ENCODE measurements at places on chromosomes 3 and 15.

GRCh38 chr3:124856677-124857076 lies 30.5 kb downstream of the ITGB5 start:
- no peak overlapping the region for H3K4me3 ChIP-seq
- no peak overlapping the region for H3K27ac ChIP-seq
- peaks cover 11% of the 10 kb centered on the region for H3K4me1 ChIP-seq
- no peak for DNase-seq
- H3K36me3 ChIP-seq: no peaks in the 10 kb centered on the region
- H3K27me3 ChIP-seq: no peaks in the 10 kb centered on the region

GRCh38 chr3:5267889-5268288 lies 80.4 kb downstream of the EDEM1 start:
- no peak overlapping the region for H3K27ac ChIP-seq
- H3K27me3 ChIP-seq: no peaks in the 10 kb centered on the region
- no peaks in the 10 kb centered on the region for H3K36me3 ChIP-seq
- no peaks in the 10 kb centered on the region for H3K4me1 ChIP-seq

- no peaks in the 10 kb centered on the region for H3K4me1 ChIP-seq
- DNase-seq: no peak
- H3K4me3 ChIP-seq: no peak overlapping the region
- H3K27me3 ChIP-seq: no peaks in the 10 kb centered on the region
- H3K27ac ChIP-seq: no peak overlapping the region
Observed at GRCh38 chr3:18370672-18371071, 54.5 kb downstream of the SATB1 start.

GRCh38 chr3:58540176-58540858 lies 3.3 kb upstream of the ACOX2 start:
- H3K27me3 ChIP-seq: no peaks in the 10 kb centered on the region
- H3K36me3 ChIP-seq: no peaks in the 10 kb centered on the region
- H3K4me3 ChIP-seq: no peak overlapping the region
- H3K4me1 ChIP-seq: no peaks in the 10 kb centered on the region
- H3K27ac ChIP-seq: no peak overlapping the region
- DNase-seq: no peak

- H3K27me3 ChIP-seq: peaks cover 5% of the 10 kb centered on the region
- DNase-seq: no peak
- H3K36me3 ChIP-seq: no peaks in the 10 kb centered on the region
- H3K4me1 ChIP-seq: peaks cover 2% of the 10 kb centered on the region
- no peak overlapping the region for H3K27ac ChIP-seq
Observed at GRCh38 chr3:48848816-48849515, 1.3 kb upstream of the PRKAR2A start.

GRCh38 chr15:70584838-70585706 lies 178.3 kb downstream of the UACA start:
- H3K4me3 ChIP-seq: peak overlapping the region; percentile 43
- DNase-seq: peak; percentile 41
- H3K4me1 ChIP-seq: peaks cover 4% of the 10 kb centered on the region

GRCh38 chr3:43194490-43195114 lies 88.7 kb upstream of the POMGNT2 start:
- no peaks in the 10 kb centered on the region for H3K4me1 ChIP-seq
- H3K27ac ChIP-seq: no peak overlapping the region
- DNase-seq: no peak
- no peak overlapping the region for H3K4me3 ChIP-seq
- no peaks in the 10 kb centered on the region for H3K36me3 ChIP-seq
- no peaks in the 10 kb centered on the region for H3K27me3 ChIP-seq

- no peak for DNase-seq
- no peaks in the 10 kb centered on the region for H3K4me1 ChIP-seq
- no peak overlapping the region for H3K4me3 ChIP-seq
- H3K36me3 ChIP-seq: no peaks in the 10 kb centered on the region
- peaks cover 2% of the 10 kb centered on the region for H3K27me3 ChIP-seq
- H3K27ac ChIP-seq: no peak overlapping the region
Observed at GRCh38 chr15:99963976-99964375, 230.7 kb upstream of the LYSMD4 start.

DNA sequence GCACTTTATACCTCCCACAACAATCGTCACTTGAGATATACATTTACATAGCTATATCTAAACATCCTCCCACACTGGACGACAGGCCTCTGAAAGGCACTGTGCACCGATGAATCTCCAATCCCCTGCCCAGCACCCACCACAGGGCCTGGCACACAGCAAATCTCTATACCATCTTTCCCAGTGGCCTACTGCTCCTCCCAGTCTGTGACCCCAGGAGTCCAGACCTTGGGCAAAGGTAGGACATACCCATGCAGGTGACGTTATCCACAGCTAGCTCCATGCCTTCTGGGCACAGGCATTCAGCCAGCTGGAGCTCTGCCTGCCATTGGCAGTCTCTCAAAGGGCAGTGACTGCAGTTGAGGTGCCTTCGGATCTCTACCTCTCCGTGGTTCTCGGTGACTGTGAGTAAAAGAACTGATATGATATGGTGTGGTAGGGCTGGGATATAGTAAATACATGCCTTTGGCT lies 5.8 kb downstream of the LTK start:
- no peaks in the 10 kb centered on the region for H3K36me3 ChIP-seq
- H3K4me3 ChIP-seq: no peak overlapping the region
- H3K27me3 ChIP-seq: peaks cover 87% of the 10 kb centered on the region
- peaks cover 13% of the 10 kb centered on the region for H3K4me1 ChIP-seq

GRCh38 chr3:23826382-23827064 lies 20.8 kb downstream of the UBE2E1 start:
- H3K4me3 ChIP-seq: no peak overlapping the region
- no peaks in the 10 kb centered on the region for H3K27me3 ChIP-seq
- no peak for DNase-seq

DNA sequence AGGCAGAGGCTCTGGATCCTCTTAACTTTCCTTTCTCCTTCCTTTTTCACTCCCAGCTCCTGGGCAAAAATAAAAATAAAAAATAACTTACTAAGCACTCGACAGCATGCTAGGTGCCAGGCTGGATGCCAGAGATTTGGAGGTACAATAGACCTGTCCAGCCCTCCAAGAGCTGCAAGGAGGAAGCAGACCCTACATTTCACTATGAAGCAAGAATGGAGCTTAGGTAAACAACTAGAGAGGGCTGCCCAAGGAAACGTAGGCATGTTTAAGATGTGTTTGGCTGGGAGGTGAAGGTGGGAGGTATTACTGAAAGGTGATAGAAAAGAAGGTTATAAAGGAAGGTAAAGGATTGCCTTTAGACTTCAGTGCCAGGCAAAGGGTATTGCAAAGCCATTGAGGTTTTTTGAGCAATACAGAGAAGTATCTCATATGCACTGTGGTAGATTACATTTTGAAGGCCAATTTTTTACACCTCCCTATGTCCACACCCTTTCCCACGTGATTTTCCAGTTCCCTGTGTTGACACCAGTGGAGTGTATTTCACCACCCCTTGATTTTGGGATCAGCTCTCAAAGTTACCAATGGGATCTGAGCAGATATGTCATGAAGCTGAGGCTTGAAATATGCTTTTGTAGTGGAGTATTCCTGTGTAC lies 69.1 kb downstream of the DCLK3 start:
- H3K27ac ChIP-seq: no peak overlapping the region
- H3K36me3 ChIP-seq: no peaks in the 10 kb centered on the region

GRCh38 chr3:134081211-134081610 lies 51.5 kb upstream of the SLCO2A1 start:
- no peaks in the 10 kb centered on the region for H3K4me1 ChIP-seq
- H3K4me3 ChIP-seq: no peak overlapping the region
- H3K27ac ChIP-seq: no peak overlapping the region

DNA sequence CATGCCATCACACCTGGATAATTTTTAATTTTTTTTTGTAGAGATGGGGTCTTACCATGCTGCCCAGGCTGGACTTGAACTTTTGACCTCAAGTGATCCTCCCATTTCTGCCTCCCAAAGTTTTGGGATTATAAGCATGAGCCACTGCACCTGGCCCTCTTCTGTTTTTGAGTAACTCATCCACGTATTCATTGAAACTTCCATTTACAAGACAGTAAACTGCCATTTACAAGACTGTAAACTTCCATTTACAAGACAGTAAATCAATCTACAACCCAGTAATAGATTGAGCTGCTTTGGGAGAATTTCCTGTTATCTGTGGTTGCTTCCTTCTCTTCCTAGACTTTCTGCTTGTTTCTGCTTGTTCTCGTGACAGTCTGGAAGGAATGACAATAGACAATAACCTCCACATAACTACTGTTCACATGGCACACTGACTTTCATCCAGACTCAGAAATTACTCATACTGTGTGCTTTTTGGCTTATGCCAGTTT lies 114.7 kb upstream of the CCNL1 start:
- H3K27me3 ChIP-seq: no peaks in the 10 kb centered on the region
- H3K27ac ChIP-seq: no peak overlapping the region
- DNase-seq: peak; percentile 3
- no peaks in the 10 kb centered on the region for H3K36me3 ChIP-seq
- no peaks in the 10 kb centered on the region for H3K4me1 ChIP-seq

GRCh38 chr3:60650171-60650570 lies 601.1 kb downstream of the FHIT start:
- no peak overlapping the region for H3K4me3 ChIP-seq
- no peaks in the 10 kb centered on the region for H3K4me1 ChIP-seq
- no peaks in the 10 kb centered on the region for H3K36me3 ChIP-seq
- no peak overlapping the region for H3K27ac ChIP-seq
- DNase-seq: no peak

DNA sequence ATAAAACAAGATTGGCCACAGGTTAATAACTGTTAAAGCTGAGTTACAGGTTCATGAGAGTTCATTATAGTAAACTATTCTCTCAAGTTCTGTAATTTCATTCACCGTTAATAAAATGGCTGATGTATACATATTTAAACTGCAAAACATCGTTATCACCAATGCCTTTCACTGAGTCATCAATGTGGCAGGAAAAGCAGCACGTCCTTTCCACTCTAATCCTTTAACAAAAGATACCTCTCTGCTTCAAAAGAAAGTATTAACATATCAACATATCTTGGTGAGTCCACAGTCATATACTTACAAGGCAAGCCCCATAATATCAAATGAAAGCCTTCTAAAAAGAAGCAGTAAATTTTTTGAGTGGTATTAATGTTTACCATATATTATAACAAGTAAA lies 54.5 kb downstream of the UACA start:
- no peaks in the 10 kb centered on the region for H3K27me3 ChIP-seq
- H3K4me1 ChIP-seq: peaks cover 6% of the 10 kb centered on the region
- H3K4me3 ChIP-seq: no peak overlapping the region
- no peak for DNase-seq
- no peak overlapping the region for H3K27ac ChIP-seq
- H3K36me3 ChIP-seq: no peaks in the 10 kb centered on the region

- H3K4me1 ChIP-seq: peaks cover 10% of the 10 kb centered on the region
- H3K27ac ChIP-seq: no peak overlapping the region
- no peak for DNase-seq
- H3K27me3 ChIP-seq: peaks cover 12% of the 10 kb centered on the region
- H3K4me3 ChIP-seq: peak overlapping the region; percentile 66
Observed at GRCh38 chr15:78944202-78944625, 632 bp downstream of the CTSH start.

DNA sequence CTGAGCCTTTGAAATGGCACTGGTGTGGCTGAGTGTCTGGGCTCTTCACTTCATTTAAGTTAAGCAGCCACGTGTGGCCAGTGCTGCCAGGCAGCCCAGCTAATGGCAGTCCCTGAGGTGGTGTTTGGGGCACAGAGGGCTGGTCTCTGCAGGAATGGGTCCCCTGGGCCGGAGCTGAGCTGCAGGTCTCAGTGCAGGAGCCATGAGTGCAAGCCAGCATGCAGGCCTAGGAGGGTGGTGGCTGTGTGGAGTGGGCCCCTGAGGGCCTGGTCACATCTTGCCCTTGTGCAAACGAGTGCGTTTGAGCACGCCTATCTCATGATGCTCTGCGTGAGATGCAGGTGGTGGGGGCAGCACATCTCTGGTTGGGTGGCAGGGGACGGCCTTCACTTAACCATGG lies 48.9 kb downstream of the PLXNA1 start:
- H3K27ac ChIP-seq: no peak overlapping the region
- DNase-seq: no peak
- no peak overlapping the region for H3K4me3 ChIP-seq
- H3K4me1 ChIP-seq: no peaks in the 10 kb centered on the region

GRCh38 chr15:53976844-53977392 lies 1.3 kb upstream of the UNC13C start:
- DNase-seq: no peak
- H3K27me3 ChIP-seq: no peaks in the 10 kb centered on the region
- H3K4me3 ChIP-seq: no peak overlapping the region
- no peaks in the 10 kb centered on the region for H3K4me1 ChIP-seq
- H3K36me3 ChIP-seq: no peaks in the 10 kb centered on the region
- no peak overlapping the region for H3K27ac ChIP-seq

GRCh38 chr3:179196098-179196497 lies 47.9 kb downstream of the PIK3CA start:
- no peak overlapping the region for H3K4me3 ChIP-seq
- DNase-seq: no peak
- no peaks in the 10 kb centered on the region for H3K27me3 ChIP-seq
- H3K4me1 ChIP-seq: peaks cover 3% of the 10 kb centered on the region
- no peaks in the 10 kb centered on the region for H3K36me3 ChIP-seq
- no peak overlapping the region for H3K27ac ChIP-seq

GRCh38 chr3:42247576-42248027 lies 18.4 kb downstream of the CCK start:
- H3K36me3 ChIP-seq: no peaks in the 10 kb centered on the region
- H3K4me3 ChIP-seq: no peak overlapping the region
- DNase-seq: no peak
- H3K4me1 ChIP-seq: no peaks in the 10 kb centered on the region
- H3K27ac ChIP-seq: no peak overlapping the region
- H3K27me3 ChIP-seq: no peaks in the 10 kb centered on the region

- H3K4me1 ChIP-seq: no peaks in the 10 kb centered on the region
- DNase-seq: no peak
- no peak overlapping the region for H3K27ac ChIP-seq
- H3K27me3 ChIP-seq: no peaks in the 10 kb centered on the region
- no peak overlapping the region for H3K4me3 ChIP-seq
Observed at GRCh38 chr3:148723631-148724030, 25.9 kb downstream of the AGTR1 start.

DNA sequence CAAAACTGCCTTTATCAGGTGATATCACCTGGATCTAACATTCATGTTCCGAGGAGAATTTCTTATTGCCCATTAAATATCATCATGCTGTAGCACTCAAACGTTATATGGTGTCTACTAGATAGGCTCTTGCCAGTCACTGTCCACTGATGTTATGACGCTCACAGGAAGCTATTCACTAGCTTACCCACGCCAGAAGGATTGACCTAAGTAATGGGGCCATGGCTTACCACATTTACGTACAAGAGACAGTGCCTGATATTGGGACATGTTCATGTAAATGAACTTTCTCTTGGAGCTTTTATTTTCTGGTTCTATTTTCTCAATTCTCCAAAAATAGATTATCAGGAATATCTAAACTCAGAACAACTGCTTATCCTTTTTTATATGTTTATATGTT lies 91.7 kb upstream of the NAALADL2 start:
- no peak overlapping the region for H3K4me3 ChIP-seq
- no peaks in the 10 kb centered on the region for H3K36me3 ChIP-seq
- no peaks in the 10 kb centered on the region for H3K27me3 ChIP-seq

GRCh38 chr3:184327171-184327570 lies 10.2 kb upstream of the FAM131A start:
- no peaks in the 10 kb centered on the region for H3K27me3 ChIP-seq
- DNase-seq: no peak
- H3K27ac ChIP-seq: no peak overlapping the region
- no peaks in the 10 kb centered on the region for H3K4me1 ChIP-seq
